ENCODE measurements at places on chromosomes 13 and 19. TPM values are rescaled to one million over a fixed set of nuclear protein-coding genes. Genes with fewer than 3 reads are reported as not detected.

DNA sequence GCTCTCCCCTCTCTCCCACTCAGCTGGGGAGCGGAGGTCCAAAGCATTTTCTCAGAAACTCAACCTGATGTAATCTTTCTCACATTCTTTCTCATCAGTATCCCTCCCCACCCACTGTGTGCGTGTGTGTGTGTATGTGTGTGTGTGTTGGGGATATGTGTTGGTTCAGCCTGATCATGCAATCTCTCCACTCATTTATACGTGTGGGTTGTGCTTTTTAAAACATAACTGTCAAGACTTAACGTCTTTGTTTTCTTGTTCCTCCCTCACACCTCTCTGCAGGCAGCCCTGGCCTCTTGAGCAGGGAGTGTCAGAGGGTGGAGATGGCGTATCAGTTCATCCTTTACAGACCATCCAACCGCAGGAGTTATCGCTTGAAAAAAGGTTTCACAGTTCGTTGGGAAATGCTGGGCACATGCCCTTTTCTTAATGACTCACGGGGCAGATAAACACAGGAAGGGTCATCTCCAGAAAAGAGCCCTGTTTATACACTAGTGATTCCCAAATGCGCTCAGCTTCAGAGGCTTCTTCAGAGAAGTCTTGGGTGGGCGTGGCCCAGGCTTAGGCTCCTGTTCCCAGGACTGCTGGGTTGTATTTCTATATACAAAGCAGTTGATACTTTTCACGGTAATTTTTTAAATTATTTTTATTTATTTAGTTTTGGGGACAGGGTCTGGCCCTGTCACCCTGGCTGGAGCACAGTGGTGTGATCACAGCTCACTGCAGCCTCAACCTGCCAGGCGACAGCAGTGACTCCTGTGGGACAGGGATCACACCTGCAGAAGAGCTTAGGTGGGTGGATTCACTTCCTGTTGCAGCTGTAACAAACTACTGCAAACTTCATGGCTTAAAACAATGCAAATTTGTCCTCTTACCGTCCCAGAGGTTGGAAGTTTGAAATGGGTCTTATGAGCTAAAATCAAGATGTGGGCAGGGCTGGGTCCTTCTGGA, 60.3 kb downstream of the CCDC70 start:
- H3K4me3 ChIP-seq = no peak overlapping the region
- H3K36me3 ChIP-seq = no peaks in the 10 kb centered on the region
- H3K27ac ChIP-seq = no peak overlapping the region
- no peak for DNase-seq
- no peaks in the 10 kb centered on the region for H3K4me1 ChIP-seq

GRCh38 chr19:54905421-54905802, 536 bp upstream of the NCR1 start:
- no peak overlapping the region for H3K27ac ChIP-seq
- no peaks in the 10 kb centered on the region for H3K27me3 ChIP-seq

- H3K27me3 ChIP-seq = no peaks in the 10 kb centered on the region
- no peaks in the 10 kb centered on the region for H3K36me3 ChIP-seq
- H3K27ac ChIP-seq = no peak overlapping the region
- H3K4me1 ChIP-seq = no peaks in the 10 kb centered on the region
- no peak for DNase-seq
These were observed 564 bp upstream of the GMIP start for GRCh38 chr19:19644054-19644388.

DNA sequence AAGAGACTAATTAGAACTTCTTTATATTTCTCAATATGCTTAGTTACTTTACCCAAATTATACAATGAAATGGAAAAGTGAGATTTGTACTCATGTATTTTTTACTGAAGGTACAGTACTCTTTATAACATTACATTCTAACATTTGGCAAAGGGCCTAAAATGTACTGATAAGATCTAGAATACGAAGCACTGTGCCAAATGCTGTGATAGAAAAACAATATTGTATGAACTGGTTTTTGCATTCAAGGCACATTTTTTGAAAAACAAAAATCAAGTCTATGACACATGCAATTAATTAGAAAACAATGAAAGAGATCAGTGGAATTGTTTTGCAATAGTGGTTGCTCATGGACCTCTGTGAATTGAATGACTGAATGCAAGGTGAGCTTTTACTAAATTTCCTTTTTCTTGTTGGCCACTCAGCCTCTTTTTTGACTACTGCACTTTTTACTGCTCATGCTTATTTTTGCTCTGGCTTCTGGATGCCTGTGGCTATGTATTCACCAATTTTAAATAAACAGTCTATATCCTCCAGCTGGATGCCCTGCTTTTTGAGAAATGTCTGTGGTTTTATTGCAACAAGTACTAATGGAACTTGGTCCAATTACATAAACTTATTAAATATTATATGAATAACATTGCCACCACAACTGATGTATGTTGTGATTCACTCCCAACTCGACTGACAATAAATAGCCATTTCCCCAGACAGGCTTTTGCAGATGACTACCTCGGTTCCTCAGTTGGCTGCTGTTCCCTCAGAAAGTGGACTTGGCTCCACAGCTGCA, 41.4 kb upstream of the OBI1 start:
- no peaks in the 10 kb centered on the region for H3K4me1 ChIP-seq
- no peak overlapping the region for H3K27ac ChIP-seq
- DNase-seq = no peak
- H3K36me3 ChIP-seq = no peaks in the 10 kb centered on the region
- no peaks in the 10 kb centered on the region for H3K27me3 ChIP-seq

The LILRA5 gene
- not detected for total RNA-seq

The ZNF610 gene
- 13.1 TPM for total RNA-seq

DNA sequence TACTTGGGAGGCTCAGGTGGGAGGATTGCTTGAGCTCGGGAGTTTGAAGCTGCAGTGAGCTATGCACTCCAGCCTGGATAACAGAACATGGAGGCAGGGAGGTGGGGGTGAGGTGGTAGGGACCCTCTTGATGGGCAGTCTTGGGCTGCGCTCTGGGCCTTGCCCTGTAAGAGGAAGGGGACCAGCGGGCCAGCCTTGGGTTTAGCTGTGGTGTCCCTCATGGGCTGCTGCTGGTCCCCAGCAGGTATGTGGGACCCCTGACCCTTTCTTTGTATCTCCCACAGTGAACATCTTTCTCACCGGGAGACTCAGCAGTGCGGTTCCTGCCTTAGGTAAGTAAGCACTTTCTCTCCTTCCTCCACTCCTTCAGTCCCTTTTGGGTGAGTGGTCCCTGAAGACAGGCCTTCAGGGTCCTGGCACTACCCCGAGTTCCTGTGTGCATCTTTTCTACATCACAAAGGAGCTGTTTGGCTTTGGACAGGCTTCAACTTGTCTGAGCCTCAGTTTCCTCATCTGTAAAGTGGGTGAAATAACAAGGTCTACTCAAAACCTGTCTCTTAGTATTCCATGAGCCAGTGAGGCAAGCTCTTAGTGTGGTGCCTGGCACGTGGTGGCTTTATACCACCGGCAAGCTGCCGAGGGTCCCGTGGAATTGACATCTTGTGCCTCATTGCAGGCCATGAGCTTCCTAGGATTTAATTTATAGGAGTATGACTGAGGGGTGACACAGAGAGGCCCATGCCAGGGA, 2.5 kb downstream of the LRP3 start:
- DNase-seq = no peak
- H3K36me3 ChIP-seq = no peaks in the 10 kb centered on the region
- H3K4me3 ChIP-seq = no peak overlapping the region
- H3K4me1 ChIP-seq = peaks cover 6% of the 10 kb centered on the region

DNA sequence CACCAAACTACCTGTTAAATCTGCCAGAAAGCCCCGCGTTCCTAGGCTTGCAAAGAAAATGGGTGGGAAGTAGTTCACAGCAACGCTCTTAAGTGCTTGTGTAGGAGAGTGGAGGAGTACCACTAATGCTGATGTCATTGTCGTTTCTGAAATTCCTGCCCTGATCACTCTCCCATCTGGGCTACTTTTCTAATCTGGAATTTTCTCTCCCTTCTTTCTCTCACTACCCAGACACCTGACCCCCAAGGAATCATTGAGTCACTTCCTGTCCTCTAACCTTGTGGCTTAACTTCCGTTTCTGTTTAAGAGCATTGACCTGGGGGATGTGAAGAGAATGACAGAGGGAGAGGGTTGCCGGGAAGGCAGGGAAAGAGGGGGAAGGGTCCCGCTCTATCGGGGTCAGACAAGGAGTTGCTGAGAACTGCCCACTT, 98.7 kb downstream of the STARD13 start:
- no peak overlapping the region for H3K4me3 ChIP-seq
- peaks cover 12% of the 10 kb centered on the region for H3K4me1 ChIP-seq
- no peak for DNase-seq
- no peaks in the 10 kb centered on the region for H3K36me3 ChIP-seq
- no peak overlapping the region for H3K27ac ChIP-seq
- no peaks in the 10 kb centered on the region for H3K27me3 ChIP-seq

The POU4F1 gene
- 2.0 TPM for total RNA-seq

DNA sequence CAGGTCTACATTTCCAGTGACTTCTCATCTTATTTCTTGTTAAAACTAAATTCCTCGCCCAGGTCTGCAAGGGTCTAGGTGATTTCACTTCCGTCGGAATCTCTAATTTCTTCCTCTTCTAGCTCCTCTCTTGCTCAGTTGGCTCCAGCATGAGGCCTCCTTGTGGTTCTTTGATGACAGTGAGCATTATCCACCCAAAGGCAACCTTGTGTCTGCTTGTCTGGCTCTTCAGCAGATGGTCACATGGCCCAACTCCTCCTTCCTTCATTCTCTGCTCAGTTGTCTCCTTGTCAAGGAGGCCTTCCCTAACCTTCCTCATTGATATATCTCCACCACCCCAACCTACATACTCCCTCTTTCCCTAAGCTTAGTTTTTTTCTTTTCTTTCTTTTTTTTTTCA, 1391.4 kb downstream of the EFNB2 start:
- no peak for DNase-seq
- no peak overlapping the region for H3K4me3 ChIP-seq
- H3K27ac ChIP-seq = no peak overlapping the region

The UBE2L5 gene
- total RNA-seq = not detected

GRCh38 chr19:44894946-44895345, 3.9 kb downstream of the TOMM40 start:
- no peak for DNase-seq
- H3K36me3 ChIP-seq = no peaks in the 10 kb centered on the region
- H3K27me3 ChIP-seq = no peaks in the 10 kb centered on the region
- no peak overlapping the region for H3K27ac ChIP-seq

The ATP1A3 gene
- total RNA-seq = not detected

- H3K4me1 ChIP-seq = no peaks in the 10 kb centered on the region
- no peaks in the 10 kb centered on the region for H3K27me3 ChIP-seq
- DNase-seq = no peak
- H3K27ac ChIP-seq = no peak overlapping the region
These were observed 324.1 kb upstream of the KLHL1 start for GRCh38 chr13:70432276-70432805.

The TNFSF11 gene
- total RNA-seq = 0.46 TPM

- H3K4me1 ChIP-seq = peaks cover 8% of the 10 kb centered on the region
- H3K27me3 ChIP-seq = peaks cover 20% of the 10 kb centered on the region
- H3K27ac ChIP-seq = no peak overlapping the region
These were observed 1.6 kb downstream of the COG3 start for GRCh38 chr13:45466359-45466758.

The MYO16 gene
- total RNA-seq = 0.25 TPM

The ZNF578 gene
- 3.8 TPM for total RNA-seq

GRCh38 chr19:918481-919198, 1.5 kb downstream of the KISS1R start:
- peaks cover 86% of the 10 kb centered on the region for H3K27me3 ChIP-seq
- DNase-seq = peak; percentile 39
- no peak overlapping the region for H3K4me3 ChIP-seq
- no peaks in the 10 kb centered on the region for H3K36me3 ChIP-seq
- H3K27ac ChIP-seq = no peak overlapping the region

DNA sequence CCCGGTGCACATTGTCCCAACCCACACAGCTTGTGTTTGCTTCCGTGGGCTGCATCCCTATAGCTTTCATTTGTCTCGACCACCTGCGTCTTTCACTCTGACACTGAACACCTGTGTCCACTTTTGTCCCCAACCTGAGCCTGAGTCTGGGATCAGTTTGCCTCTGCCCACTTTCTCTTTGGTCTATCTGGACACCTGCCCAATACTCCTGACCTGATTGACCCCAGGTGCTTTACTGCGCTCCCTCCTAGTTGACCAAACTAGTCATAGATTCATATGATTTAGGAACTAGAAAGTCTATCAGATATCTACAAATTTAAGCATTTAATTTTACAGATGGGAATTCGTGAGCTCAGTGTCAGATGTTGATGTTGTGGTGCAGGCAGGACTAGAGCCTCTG, 209.9 kb downstream of the DCT start:
- no peak overlapping the region for H3K4me3 ChIP-seq
- no peaks in the 10 kb centered on the region for H3K36me3 ChIP-seq
- H3K4me1 ChIP-seq = no peaks in the 10 kb centered on the region
- no peak for DNase-seq

GRCh38 chr19:11596156-11596555, 1.1 kb upstream of the ZNF627 start:
- H3K4me1 ChIP-seq = peaks cover 8% of the 10 kb centered on the region
- DNase-seq = no peak
- H3K4me3 ChIP-seq = no peak overlapping the region
- no peak overlapping the region for H3K27ac ChIP-seq

DNA sequence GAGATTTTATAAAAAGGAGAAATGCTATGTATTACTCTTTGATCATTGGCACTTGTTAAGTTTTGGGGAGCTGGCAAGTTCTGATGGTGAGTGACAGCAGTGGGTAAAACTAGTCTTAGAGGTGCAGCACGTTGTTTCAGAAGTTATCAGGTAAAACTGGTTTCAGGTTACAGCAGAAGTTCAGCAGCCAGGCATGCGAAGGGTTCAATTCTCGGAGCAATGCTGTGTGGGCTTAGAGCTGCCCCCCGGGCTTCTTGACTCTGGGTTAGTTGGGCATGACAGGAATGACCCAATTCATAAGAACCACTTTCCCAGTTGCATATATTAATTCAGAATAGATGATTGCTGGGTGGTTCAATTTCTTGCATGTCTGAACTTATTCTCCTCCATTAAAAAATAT, 34.8 kb downstream of the ING1 start:
- no peaks in the 10 kb centered on the region for H3K27me3 ChIP-seq
- DNase-seq = no peak
- H3K36me3 ChIP-seq = no peaks in the 10 kb centered on the region
- H3K27ac ChIP-seq = no peak overlapping the region

GRCh38 chr19:8138201-8138600, 11.2 kb downstream of the FBN3 start:
- peaks cover 5% of the 10 kb centered on the region for H3K4me1 ChIP-seq
- no peaks in the 10 kb centered on the region for H3K36me3 ChIP-seq
- H3K27me3 ChIP-seq = no peaks in the 10 kb centered on the region
- no peak overlapping the region for H3K27ac ChIP-seq
- H3K4me3 ChIP-seq = no peak overlapping the region
- DNase-seq = no peak

The ERICH6B gene
- total RNA-seq = not detected
